ENCODE measurements at places on chromosomes 13 and 19.

GRCh38 chr13:68076046-68076445, 845.9 kb upstream of the PCDH9 start:
- no peak for DNase-seq

DNA sequence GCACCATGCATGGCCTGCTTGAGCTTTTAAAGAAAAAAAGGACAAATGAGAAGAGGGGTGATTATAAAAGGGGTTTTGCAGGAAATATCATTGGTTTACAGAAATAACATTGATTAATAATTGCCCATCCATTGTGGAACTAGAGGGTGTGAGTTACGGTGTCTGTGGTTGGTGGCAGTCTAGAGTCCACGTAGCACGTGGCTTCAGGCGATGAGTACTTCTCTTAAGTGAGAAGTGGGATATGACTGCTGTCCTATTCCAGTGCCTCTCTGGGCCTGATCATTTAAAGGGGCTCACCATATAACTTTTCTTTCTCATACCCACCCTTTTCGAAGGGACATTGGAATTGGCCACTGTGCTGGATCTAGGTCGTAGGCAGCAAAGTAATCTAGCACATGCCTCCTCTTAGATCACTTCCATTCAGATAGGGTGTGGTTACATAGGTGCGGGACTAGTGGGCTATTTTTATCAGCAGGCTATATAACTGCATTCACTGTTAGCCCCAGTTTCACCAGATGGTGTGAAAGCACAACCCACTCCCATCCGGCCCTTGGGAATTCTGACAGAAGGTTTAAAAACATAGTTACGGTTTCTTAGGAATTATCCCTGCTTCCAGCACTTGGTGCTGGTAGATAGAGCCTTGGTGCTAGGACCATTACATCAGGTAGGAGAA, 19.9 kb downstream of the PPP5C start:
- DNase-seq: no peak

GRCh38 chr13:76860706-76861105, 25.5 kb downstream of the KCTD12 start:
- DNase-seq: no peak

DNA sequence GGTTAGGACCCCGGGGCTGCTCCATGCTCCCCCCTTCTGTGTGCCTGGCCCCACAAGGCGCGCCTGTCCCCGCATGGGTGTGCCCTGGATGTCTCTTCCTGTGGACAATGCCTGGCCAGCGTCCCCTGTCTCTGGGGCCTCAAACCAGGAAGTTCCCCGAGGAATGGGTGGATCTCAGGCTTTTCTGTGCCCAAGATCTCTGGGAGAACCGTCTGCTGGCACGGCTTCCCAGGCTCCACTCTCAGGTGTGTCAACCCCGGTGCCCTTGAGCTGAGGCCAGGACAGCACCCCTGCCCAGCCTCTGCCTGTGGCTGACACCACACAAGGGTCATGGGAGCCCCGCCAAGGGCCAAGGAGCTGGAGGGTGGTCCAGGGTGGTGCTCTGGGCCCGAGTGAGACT, 15.7 kb downstream of the ZNF444 start:
- DNase-seq: no peak

DNA sequence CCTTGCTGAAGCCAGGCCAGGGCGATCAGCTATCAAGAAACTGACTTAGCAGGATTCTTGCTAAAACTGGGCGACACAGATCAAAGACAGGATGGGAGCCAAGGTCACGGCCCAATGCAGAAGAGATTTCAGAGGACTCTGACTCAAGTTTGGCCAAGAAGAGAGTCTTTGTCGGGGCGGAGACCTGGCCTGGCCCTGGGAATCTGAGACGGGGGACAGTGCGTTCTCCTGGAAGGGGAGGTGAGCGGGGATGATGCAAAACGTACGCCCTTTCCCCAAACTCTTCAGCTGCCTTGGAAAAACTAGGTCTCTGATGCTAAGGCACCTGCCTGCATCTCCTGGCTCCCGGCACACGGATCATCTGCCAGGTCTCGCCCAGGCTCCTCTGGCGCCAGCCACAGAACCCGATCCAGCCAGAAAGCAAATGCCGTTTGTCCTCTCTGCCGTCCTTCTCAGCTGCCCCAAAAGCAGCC, 9.8 kb downstream of the MVB12A start:
- no peak for DNase-seq

GRCh38 chr19:7618348-7618747, 11.0 kb downstream of the XAB2 start:
- DNase-seq: no peak

GRCh38 chr19:47587295-47587694, 14.3 kb upstream of the ZNF541 start:
- no peak for DNase-seq

GRCh38 chr13:26025196-26025595, 26.6 kb downstream of the SHISA2 start:
- no peak for DNase-seq

GRCh38 chr13:80865329-80865728, 524.4 kb upstream of the SPRY2 start:
- DNase-seq: no peak

DNA sequence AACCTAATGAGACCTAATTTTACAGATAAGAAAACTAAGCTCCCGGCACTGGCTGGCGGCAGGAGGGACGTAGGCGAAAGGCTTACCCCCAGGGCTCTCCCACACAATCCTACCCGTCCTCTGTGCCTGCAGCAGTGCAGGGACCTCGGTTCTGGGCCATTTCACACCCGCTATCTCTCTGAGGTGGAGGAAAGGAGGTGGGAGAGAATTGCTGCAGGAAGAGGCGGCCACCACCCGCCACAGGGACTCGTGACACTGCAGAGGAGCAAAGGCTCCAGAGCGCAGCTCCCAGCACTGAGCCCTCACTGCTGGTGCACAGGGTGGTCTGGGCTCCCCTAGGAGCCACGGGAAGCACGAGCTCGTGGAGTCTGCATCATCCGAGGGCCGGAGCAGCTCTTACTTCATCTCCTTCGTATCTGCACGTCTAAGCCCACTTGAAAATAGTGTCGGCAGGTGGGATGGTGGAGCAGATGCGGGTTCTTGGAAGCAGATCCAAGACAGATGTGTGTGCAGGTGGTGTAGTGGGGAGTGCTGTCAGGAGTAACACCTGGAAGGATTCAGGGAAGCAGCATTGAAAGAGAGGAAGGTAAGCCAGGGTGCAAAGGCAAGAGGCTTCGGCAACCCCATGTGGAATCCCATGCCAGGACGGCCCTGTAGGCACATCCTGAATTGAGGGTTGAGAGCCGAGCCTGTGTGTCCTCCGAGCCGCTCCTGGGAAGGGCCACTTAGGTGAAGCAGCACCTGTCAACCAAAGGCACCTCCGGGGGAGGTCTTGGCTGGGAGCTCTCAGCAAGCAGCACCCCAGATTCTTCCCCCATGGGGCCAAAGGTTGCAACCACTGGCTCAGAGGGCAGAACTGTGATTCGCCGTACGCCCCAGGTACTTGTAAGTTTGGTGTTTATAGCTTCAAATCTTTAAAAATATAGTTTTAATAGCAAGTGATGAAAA, 115.8 kb upstream of the SPACA7 start:
- no peak for DNase-seq

DNA sequence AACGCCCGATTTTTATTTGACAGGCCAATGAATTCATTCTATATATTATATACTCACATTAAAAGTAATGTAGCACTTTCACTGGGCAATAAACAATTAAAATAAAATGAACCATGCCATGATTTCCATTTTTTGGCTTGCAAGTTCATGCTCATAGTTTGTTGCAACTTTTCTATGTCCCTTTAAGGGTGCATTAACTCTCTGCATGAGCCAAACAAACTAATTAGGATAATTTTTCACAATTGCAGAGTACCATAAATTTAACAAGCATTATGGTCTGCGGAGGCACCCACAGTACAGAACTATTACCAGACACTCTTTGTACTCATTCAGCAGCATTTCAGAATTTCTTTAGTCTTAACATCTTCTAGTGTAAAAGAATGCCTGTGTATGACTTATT, 1.4 kb downstream of the LHFPL6 start:
- DNase-seq: no peak

DNA sequence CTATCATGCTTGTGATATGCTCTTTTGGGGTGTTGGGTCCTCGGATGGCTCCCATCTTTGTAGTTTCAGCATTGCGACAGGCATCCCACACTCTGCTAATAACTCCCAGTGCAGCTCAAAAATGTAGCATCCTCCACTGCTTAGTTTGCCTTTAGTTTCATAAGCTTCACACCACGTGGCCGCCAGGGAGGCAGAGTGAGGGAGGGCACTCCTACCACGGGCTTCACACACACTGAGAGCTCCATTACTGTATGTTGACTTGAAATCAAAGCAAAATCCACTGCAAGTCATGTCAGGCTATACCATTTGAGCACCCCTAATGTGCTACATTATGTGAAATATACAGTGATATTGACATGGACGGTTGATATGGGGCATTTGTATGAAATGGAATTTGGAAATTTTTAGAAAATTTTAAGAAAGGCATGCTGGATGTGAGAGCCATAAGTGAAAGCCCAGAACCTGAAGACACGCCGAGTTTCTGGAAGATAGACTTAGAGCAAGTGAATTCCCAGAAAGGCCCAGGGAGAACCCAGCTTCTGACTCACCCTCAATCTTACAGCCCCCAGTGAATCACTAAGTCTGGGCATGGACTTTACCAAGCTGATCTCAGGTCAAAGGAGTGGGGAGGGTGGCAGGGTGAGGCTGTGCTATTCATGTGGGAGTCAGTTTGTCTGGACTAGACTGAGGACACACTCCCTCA, 94.1 kb downstream of the HSPH1 start:
- no peak for DNase-seq

- no peak for DNase-seq
Observed at GRCh38 chr13:106182404-106182803, 353.1 kb downstream of the EFNB2 start.

- DNase-seq: no peak
Observed at GRCh38 chr19:52542984-52543664, 15.7 kb downstream of the ZNF808 start.

GRCh38 chr19:46371371-46371901, 24.5 kb downstream of the PPP5C start:
- no peak for DNase-seq

Measured in NCI-H526 treated with DMSO at 0.1 percent for 48 hours (cell line).